ENCODE measurements at places on chromosomes 6 and 20. TPM values are rescaled to one million over a fixed set of nuclear protein-coding genes. Genes with fewer than 3 reads are reported as not detected.

SPATS1 gene
- not detected for polyA plus RNA-seq

DNA sequence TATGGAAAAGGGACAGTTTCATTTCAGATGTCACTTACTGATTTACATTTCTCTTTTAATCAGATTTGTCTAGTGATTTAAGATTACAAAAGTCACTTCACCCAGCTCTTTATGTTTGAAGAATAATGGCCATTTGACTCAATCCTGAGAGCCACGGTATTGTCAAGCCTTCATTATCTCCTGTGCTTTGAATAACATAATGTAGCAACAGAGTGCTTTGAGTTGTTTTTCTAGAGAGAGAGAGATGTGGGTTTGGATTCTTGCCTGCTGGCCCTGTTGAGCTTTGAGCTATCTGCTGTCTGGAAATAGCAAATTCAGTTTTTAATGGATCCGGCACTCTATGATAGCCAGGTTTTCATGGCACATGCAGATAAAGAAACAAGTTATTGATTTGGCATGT, 478.4 kb upstream of the SOX4 start:
- no peak for DNase-seq

DNA sequence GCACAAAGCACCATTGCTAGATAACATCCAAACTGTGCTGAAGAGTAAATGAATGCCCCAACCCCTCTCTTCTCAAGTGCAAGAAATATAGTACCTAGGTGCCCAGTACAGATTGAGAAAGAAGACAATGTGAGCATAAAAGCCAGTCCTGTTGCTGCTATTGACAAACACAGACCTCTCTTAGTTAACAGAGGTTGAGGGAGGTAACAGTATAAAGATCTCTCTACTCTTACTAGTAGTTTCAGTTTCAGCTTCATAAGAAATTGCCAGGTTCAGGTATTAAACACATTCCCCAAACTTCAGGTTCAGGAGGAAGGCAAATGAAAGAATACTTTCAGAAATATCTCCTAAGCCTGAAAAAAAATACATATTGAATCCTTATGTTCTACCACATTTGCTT, 31.4 kb downstream of the TBC1D32 start:
- DNase-seq: no peak

LGSN gene
- polyA plus RNA-seq: 1.4 TPM

CCDC170 gene
- polyA plus RNA-seq: 5.3 TPM

DNA sequence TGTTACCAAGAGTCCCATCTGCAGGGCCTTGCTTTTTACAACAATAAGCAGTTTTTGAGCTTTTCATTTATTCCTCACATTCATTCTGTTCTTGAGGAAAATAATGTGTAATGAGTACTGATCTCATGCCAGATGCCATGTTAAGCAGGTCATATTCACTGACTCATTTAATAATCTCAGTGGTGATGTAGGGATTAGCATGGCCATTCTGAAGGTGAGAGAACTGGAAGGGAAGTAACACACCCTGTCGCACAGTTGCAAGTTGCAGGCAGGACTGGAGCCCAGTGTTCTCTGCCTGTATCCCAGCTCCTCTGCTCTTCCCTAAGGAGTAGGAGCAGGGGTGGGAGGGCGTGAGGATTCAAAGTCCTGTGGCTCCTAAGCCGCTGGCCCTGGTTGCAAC, 5.6 kb downstream of the PCIF1 start:
- DNase-seq: no peak

DNA sequence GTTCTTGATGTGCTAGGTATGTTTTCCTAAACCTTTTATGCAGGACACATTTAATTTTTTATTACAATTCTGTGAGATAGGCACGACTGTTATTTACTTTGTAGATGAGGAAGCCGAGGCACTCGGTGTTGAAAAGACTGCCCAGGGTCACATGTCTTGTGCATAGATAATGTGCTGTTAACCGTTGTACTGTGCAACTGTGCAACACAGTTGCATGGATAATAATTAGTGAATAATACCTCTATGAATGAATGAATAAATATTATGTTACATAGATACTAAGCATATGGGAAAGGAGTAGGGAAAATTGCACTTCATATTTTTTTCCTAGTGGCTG, 60.3 kb upstream of the DEK start:
- DNase-seq: no peak

DNA sequence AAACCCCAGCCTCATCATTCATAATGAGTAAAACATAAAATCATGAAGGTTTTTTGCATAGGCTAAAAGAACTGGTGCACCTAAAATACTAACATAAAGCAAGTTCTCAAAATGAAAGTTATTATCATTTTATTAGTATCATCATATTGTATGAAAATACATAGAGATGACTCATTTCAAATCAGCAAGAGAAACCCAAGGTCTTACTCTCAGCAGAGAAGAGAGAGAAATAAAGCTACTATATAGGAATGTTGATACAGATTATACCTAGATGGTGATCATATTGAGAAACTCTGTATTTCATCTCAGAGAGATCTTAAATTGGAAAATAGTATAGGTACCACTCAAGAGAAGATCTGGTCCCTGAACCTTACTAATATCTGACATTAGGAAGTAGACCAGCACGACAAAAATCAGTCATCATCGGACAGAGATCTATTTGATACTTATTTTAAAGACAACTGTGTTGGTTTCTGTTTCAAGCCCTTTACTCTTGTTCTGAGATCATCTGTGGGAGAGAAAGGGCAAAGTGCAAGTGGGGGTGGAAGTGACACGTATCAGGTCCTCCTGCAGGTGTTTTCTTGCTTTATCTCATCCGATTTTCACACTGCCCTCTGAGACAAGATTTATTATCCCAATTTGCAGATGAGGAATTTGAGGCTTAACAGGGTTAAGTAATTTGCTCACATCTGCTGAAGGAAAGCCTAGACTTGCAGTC, 532.3 kb downstream of the MAFB start:
- DNase-seq: peak; percentile 52

GRCh38 chr6:167293088-167293589, 2.0 kb downstream of the UNC93A start:
- DNase-seq: no peak

DNA sequence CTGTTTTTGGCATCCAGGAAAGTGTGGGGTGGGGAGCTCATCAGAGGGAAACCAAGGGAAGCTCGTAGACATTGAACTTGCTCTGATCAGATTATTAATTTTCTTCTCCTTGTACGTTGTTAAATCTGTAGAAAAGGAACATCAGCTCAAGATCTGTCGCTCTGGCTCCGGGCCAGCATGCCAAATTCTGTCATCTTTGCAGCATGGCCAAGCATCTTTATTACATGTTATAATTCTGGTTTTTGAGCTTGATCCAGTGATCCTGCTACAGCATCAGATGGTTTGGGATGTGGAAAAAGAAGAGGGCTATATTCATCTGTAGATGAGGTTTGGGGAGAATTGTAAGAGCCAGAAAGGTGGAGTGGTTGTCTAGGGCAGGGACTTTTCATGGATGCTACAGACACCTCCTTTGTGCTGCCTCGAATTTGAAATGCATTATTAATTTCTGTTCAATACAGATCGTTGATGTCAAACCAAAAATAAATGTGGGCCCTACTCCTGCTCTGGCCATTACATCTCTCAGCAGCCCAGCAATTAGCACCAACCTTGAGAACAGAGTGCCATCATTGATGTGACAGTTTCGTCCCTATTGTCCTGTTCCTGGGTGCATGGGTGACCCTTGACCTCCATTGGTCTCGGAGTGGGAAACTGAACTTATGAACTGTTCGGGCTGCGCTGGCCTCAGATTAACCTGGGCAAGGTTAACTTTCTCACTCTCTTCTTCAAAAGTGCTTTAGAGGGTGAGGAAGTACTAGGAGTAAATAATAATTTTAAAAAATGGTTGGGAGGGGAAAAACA, 250.8 kb downstream of the SOX4 start:
- DNase-seq: no peak

DNA sequence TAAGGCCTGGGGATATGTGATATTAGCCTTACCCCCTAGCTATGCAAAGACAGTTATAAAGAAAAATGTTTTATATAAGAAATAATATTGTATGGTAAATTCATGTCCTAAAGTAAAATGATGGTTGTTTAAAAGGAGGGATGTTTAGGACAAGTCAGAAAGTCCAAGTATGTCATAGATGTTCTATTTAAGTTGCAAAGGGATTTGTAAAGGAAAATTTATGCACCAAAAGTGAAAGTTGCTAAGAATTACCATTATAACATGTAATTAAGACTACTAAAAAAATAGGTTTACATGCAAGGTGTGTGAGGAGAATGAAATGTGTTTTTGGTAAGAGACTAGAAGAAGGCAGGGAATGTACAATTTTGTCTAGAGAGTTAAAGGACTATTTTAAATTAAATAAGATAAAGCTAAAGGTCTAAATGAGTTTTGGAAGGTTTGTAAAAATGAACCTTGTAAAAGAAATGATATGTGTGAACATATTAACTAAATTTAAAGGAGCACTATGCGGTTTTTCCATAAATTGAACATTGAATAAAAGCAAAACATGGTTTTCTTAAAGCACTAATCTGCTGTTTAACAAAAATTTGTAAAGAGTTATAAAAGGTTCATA, 22.7 kb upstream of the GOPC start:
- DNase-seq: no peak

DNA sequence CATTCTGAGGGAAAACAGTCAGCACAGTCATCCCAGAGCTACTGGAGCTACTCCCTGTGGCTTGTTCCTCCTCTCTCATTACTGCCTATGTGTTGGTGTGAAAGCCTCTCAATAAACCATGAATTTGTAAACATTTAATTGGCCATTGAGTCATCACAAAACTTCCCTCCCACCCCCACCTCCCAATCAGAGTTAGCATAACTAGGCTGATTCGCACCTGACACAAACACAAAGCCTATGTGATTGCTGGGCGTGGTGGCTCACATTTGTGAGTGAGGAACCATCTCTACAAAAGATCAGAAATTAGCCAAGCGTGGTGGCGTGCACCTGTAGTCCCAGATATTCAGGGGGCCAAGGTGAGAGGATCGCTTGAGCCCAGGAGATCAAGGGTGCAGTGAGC, 17.1 kb upstream of the SNTA1 start:
- no peak for DNase-seq

GRCh38 chr6:168132531-168133167, 53.6 kb upstream of the FRMD1 start:
- DNase-seq: peak; percentile 61

DNA sequence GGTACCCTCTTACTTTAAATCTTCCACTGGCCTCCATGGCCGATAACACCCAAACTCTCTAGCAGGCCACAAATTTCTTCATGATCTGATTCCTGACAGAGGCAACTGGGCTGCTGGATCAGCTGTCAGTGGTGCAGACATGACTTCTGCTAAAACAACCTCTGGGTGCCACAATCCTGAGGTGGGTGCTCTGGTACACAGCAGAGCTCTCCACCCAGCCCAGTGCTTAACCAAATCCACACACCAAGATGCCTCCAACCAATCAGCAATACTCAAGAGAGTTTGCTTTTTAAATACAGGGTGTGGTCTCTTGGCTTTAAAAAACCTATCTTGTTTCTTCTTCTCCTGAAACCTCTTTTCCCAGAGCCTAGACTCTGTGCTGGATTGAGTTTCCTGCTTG, 126.6 kb upstream of the SPACA1 start:
- no peak for DNase-seq

DNA sequence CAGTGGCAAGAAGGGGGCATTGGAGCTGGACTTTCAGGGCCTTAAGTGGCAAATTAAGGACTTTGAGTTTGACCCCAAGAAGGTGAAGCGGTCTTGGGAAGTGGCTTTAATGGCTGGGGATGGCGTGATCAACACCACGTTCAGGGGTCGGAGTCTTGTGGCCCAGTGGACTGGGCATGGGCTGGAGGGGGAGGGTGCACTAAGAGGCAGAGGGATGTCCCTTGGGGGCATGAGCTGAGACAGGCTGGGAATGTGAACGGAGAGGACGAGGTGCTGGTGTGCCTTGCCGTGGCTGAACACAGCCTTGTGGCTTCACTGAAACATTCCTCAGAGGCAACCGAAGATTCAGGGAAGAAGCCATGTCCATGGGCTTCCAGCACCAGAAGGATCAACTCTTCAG, 227.0 kb downstream of the SYNDIG1 start:
- no peak for DNase-seq

- no peak for DNase-seq
Observed at GRCh38 chr6:11226005-11226404, 6.5 kb downstream of the NEDD9 start.

DNA sequence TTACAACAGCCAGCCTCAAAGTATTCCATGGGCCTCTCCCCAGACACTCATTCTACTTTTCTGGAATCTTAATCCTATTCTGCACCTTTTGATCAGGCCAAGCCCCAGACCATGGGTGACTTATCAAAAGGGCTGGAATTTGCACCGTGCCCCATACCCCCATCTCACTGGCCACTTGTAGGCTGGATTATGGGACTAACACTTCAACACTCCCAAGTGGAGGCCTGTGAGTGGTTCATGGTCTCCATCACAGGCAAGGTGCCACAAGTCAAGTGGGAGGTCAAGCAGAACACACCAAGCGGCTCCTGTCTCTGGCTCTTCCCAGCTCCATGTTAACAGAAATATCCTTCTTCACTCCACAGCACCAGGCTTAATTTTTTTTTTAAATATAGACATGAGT, 212.3 kb upstream of the HEY2 start:
- DNase-seq: no peak

DNA sequence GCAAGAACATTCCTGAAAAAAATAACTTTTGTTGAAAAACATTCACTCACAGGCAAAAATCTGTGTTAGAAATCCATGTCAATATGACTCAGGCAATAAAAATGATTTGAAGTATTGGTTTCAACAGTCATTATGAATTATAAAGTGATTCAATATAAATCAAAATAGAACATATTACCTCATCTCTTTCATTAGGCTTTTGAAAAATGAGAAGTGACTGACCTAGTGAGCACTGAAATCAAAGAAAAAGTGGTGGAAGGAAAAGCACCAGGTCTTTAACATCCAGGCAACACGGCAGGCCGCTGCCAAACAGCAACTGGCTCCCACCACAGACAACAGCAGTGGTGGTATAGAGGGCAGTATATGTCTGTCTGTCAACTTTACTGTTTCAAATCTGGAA, 68.9 kb downstream of the MAN1A1 start:
- no peak for DNase-seq

GRCh38 chr6:57193177-57193576, 21.1 kb downstream of the BAG2 start:
- DNase-seq: no peak

- peak; percentile 85 for DNase-seq
Observed at GRCh38 chr6:21587961-21588480, 5.5 kb upstream of the SOX4 start.

PHACTR3 gene
- polyA plus RNA-seq: 12.4 TPM

DNA sequence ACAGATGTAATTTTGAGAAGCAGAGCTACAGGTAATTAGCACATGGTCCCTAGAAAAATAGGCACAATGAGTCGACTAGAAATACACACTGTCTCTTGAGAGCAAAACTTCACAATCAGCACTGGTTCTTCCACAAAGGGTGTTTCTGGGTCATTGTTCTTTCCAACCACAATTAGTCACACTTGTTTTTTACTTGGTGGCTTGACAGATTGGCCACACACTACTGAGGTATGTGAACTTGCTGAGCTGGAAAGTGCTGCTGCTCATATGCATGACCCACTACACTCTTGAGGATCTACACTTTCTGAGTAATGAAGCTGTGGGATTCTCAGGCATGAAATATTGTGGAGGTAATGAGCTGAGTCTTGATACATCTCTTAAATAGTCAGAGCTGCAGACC, 347.7 kb downstream of the BCKDHB start:
- DNase-seq: no peak

EFCAB8 gene
- 0.55 TPM for polyA plus RNA-seq

MLN gene
- polyA plus RNA-seq: 2.1 TPM

HLA-DMA gene
- 14.7 TPM for polyA plus RNA-seq

PTCHD4 gene
- 1.8 TPM for polyA plus RNA-seq

BPIFB4 gene
- polyA plus RNA-seq: not detected

GRCh38 chr6:13354331-13355042, 26.1 kb upstream of the TBC1D7 start:
- DNase-seq: peak; percentile 31

All from left kidney (tissue), 8 donors.